ENCODE measurements at places on chromosomes 1 and 21.

GRCh38 chr21:40567501-40567900 is 279.5 kb downstream of the DSCAM start:
- DNase-seq, result no peak

DNA sequence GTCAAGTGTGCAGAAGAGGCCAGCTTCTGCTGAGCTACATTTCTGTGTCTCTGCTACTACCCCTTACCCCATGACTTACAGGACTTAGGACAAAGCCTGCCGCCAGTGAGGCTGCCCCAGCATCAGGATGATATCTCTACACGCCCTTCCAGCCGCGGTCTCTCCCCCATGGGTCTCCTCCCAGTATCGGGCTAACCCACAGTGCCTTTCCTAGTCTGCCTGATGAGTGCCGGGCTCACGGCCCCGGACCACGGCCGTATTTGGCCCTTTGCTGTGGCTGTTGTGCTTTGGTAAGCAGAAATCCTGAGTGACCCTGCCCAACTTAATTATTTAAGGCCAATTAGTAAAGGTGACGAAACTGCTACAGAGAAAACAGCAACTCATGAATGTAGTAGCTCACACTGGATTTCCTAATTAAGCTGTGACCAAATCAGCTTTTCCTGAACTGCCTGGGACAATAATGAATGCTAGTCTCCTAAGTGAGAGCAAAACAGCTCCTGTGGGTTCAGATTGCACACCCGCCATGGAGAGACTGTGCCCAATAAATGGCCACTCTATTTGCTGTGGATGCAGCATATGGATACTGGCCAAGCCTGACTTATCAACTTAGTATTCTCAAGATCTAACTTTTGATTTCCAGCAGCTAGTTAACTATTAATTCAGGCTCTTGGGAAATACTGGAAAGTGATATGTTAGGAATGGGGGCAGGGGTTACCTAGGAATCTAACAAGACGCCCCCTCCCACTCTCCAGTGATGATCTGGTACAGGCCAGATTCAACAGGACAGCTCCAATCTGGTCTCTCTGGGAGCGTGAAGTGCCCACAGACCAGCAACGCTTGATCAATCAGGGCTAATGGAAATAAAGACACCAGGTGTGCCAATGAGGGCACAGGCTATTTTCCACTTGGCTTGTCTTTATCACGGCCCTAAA is 123.3 kb upstream of the IFFO2 start:
- no peak for DNase-seq

GRCh38 chr1:41696381-41696780 is 211.9 kb upstream of the EDN2 start:
- no peak for DNase-seq

DNA sequence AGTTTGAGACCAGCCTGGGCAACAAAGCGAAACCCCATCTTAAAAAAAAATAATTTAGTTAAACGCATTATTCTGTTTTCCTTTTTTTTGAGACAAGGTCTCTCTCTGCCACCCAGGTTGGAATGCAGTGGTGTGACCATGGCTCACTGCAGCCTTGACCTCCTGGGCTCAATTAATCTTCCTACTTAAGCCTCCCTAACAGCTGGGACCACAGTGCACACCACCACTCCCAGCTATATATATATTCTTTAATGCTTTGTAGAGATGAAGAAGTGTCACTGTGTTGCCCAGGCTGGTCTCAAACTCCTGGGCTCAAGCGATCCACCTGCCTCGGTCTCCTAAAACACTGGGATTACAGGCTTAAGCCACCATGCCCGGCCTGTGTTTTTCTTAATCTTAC is 7.7 kb upstream of the KLF17 start:
- no peak for DNase-seq
